ENCODE measurements at places on chromosomes 6 and 20. TPM values are rescaled to one million over a fixed set of nuclear protein-coding genes. Genes with fewer than 3 reads are reported as not detected.

DNA sequence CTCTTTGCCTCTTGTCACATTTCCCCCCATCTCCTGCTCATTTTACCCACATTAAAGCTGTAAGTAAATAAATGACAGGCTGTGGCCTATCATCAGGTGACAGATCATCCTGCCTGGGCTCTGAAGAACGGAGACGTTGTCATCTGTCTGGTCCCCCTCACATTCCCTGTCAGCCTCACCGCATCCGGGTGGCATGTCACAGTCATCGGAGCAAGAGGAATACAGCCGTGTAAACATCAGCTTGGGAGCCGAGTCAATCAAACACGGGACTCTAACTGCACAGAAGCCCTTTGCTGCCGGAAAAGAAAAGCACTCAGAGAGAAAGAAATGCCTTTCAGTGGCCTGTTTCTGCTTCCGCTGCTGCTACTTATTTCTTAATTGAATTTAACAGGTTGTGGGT is 371.9 kb upstream of the ID4 start:
- no peak for DNase-seq

The FRK gene
- 0.03 TPM for total RNA-seq

- DNase-seq = peak; percentile 81
These were observed at the start of gene PPT2 for GRCh38 chr6:32153564-32154513. Gene PPT2, plus strand, starts transcription at chr6:32154141. Its CDS starts 454 bp downstream, at chr6:32154595.

GRCh38 chr20:25659999-25660398 is 36.2 kb upstream of the NANP start:
- no peak for DNase-seq

- DNase-seq = no peak
These were observed 267.7 kb downstream of the RNF144B start for GRCh38 chr6:18654821-18655220.

GRCh38 chr20:51159303-51159702 is 136.4 kb upstream of the KCNG1 start:
- DNase-seq = no peak

The MYLK2 gene
- total RNA-seq = 0.31 TPM

GRCh38 chr6:116665464-116665863 is 3.1 kb downstream of the ZUP1 start:
- DNase-seq = no peak

The GTSF1L gene
- total RNA-seq = not detected

Data from activated naive CD8-positive, alpha-beta T cell treated with anti-CD3 and anti-CD28 coated beads, Interleukin-2, amount 10 ng/mL, durations not matched to agents 7 days and 5 days (primary cell).